ENCODE measurements at places on chromosomes 11 and 22. TPM values are rescaled to one million over a fixed set of nuclear protein-coding genes. Genes with fewer than 3 reads are reported as not detected.

GRCh38 chr11:81725701-81726100 lies 1008.0 kb downstream of the FAM181B start:
- H3K27ac ChIP-seq: no peak overlapping the region
- no peak for DNase-seq
- H3K36me3 ChIP-seq: no peaks in the 10 kb centered on the region
- no peak overlapping the region for H3K4me3 ChIP-seq

GRCh38 chr11:69480547-69481392 lies 693 bp upstream of the LINC01488 start:
- H3K36me3 ChIP-seq: no peaks in the 10 kb centered on the region
- H3K27me3 ChIP-seq: no peaks in the 10 kb centered on the region
- H3K4me3 ChIP-seq: no peak overlapping the region
- DNase-seq: peak; percentile 82

VWCE gene
- total RNA-seq: 6.2 TPM

F2 gene
- total RNA-seq: not detected

GRCh38 chr11:92681586-92681985 lies 287.9 kb upstream of the MTNR1B start:
- no peak overlapping the region for H3K27ac ChIP-seq
- H3K36me3 ChIP-seq: no peaks in the 10 kb centered on the region
- no peaks in the 10 kb centered on the region for H3K27me3 ChIP-seq
- H3K4me3 ChIP-seq: no peak overlapping the region

SAA1 gene
- total RNA-seq: not detected

- DNase-seq: peak; percentile 97
- peaks cover 23% of the 10 kb centered on the region for H3K4me1 ChIP-seq
- H3K4me3 ChIP-seq: peak overlapping the region; percentile 23
- peaks cover 3% of the 10 kb centered on the region for H3K27me3 ChIP-seq
- H3K36me3 ChIP-seq: no peaks in the 10 kb centered on the region
- H3K27ac ChIP-seq: peak overlapping the region; percentile 84
Observed at GRCh38 chr22:46547179-46547882, 9.9 kb upstream of the CELSR1 start.

- no peaks in the 10 kb centered on the region for H3K4me1 ChIP-seq
- no peak overlapping the region for H3K27ac ChIP-seq
- H3K27me3 ChIP-seq: no peaks in the 10 kb centered on the region
- peaks cover 5% of the 10 kb centered on the region for H3K36me3 ChIP-seq
- no peak overlapping the region for H3K4me3 ChIP-seq
Observed at GRCh38 chr11:34905666-34906065, 10.5 kb downstream of the APIP start.

DNA sequence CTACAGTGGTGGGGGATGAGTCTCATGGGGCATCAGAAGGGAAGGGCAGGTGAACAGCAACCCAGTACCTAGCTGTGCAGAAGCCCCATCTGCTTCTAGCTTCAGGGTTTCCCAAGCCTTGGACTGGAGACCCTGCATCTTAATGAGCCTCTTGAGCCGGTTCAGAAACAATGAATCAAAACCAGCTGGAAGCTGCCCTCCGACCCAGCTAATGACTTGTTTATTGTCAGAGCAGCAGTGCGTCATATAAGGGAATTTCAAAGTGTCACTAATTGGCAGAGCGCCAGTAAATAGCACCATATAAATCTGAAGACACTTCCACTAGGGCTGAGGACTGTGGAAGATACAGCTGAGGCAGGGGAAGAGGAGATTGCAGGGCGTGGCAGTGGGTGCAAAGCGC lies 57.5 kb downstream of the RPUSD4 start:
- no peaks in the 10 kb centered on the region for H3K36me3 ChIP-seq
- peaks cover 35% of the 10 kb centered on the region for H3K27me3 ChIP-seq
- H3K4me1 ChIP-seq: no peaks in the 10 kb centered on the region
- H3K27ac ChIP-seq: no peak overlapping the region
- DNase-seq: no peak
- H3K4me3 ChIP-seq: no peak overlapping the region

SERPING1 gene
- 47.7 TPM for total RNA-seq

OR51B6 gene
- total RNA-seq: not detected

DNA sequence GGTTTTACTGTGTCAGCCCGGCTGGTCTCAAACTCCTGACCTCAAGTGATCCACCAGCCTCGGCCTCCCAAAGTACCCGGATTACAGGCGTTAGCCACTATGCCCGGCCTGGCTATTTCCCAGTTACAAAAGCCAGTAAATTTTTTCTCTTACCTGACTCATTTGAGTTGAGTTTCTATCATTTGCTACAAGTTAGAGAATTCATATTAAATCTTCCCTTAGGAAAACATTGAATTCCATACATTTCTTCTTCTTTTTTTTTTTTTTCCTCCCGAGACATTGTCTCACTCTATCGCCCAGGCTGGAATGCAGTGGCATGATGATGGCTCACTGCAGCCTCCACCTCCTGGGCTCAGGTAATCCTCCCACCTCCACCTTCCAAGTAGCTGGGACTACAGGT lies 26.0 kb downstream of the CHEK2 start:
- no peaks in the 10 kb centered on the region for H3K27me3 ChIP-seq
- H3K27ac ChIP-seq: no peak overlapping the region
- no peaks in the 10 kb centered on the region for H3K36me3 ChIP-seq
- no peak for DNase-seq
- H3K4me3 ChIP-seq: no peak overlapping the region

DNA sequence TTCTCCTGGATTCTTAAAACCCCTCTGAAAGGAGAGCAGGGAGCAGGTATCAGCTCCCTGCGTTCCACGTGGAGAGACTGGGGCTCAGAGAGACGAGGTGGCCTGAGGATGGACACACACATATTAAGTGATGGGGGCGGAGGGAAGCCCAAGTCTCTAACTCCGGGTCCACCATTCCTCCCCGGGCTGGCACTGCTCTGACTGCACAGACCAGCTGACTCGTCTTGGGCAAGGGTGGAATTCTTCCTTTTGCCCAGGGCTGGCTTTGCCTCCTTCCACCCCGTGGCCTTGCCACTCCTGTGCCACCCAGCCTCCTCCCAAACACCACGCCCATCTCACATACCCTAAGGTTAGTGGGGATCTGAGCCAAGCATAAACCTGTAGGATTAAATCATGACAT lies 65.0 kb downstream of the BUD13 start:
- no peaks in the 10 kb centered on the region for H3K4me1 ChIP-seq
- peaks cover 29% of the 10 kb centered on the region for H3K27me3 ChIP-seq
- H3K4me3 ChIP-seq: no peak overlapping the region
- H3K36me3 ChIP-seq: no peaks in the 10 kb centered on the region

GRCh38 chr11:83571302-83571701 lies 285.1 kb upstream of the CCDC90B start:
- H3K27ac ChIP-seq: no peak overlapping the region
- H3K27me3 ChIP-seq: no peaks in the 10 kb centered on the region
- H3K4me3 ChIP-seq: no peak overlapping the region
- DNase-seq: no peak

DNA sequence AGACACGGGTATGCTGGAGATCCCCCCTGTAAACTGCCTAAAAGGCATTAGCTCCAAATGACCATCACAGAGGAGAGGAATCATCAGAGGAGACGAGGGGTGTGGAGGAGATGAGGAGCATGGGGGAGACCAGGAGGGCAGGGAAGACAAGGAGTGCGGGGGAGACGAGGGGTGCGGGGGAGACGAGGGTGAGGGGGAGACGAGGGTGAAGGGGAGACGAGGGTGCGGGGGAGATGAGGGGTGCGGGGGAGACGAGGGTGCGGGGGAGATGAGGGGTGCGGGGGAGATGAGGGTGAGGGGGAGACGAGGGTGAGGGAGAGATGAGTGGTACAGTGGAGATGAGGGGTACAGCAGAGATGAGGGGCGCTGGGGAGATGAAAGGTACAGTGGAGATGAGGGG lies 17.5 kb upstream of the GAL start:
- H3K36me3 ChIP-seq: no peaks in the 10 kb centered on the region
- H3K4me3 ChIP-seq: no peak overlapping the region
- peaks cover 33% of the 10 kb centered on the region for H3K27me3 ChIP-seq
- no peak overlapping the region for H3K27ac ChIP-seq
- H3K4me1 ChIP-seq: no peaks in the 10 kb centered on the region

DNA sequence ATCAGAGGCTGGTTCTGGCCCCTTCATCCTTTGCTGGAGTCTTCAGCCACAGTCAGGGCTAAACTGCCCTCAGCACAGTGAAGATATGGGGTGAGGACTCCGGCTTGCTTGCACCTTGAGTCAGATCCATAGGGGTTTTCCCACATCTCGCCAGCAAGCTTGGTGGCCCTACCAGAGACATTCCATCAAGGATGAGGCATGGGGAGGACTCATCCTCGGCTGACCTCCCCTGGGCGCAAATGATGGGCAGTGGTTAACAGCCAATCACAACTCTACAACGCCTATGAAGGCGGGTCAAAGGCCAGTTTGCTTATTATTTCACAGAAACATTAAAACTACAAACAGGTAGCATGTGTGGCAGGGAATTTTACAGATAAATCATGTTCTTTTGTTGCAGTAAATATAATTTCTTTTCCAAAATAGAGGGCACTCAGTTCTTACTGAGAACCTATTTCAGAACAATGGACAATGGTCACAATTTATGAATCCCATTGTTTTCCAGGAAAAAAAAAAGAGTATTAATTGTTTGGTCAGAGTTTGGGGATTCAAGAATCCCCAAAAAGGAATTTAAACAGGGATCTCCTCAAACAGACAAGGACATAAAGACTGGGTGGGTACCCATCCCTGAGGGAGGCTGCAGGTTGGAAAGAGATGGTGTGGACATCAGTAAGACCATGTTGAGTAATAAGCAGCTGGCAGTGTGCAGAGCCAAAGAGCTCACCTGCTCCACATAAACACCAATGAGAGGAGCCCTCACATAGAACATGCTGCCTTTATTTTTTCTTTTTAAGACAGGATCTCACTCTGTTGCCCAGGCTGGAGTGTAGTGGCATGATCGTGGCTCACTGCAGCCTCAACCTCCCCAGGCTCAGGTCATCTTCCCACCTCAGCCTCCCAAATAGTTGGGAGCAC lies 14.8 kb downstream of the PLAAT3 start:
- peaks cover 32% of the 10 kb centered on the region for H3K4me1 ChIP-seq
- no peaks in the 10 kb centered on the region for H3K27me3 ChIP-seq
- peak overlapping the region; percentile 32 for H3K27ac ChIP-seq
- H3K36me3 ChIP-seq: no peaks in the 10 kb centered on the region
- peak; percentile 95 for DNase-seq

GRCh38 chr11:35173011-35173511 lies 34.1 kb downstream of the CD44 start:
- peaks cover 73% of the 10 kb centered on the region for H3K4me1 ChIP-seq
- H3K27ac ChIP-seq: peak overlapping the region; percentile 89
- DNase-seq: no peak
- H3K4me3 ChIP-seq: no peak overlapping the region
- peaks cover 46% of the 10 kb centered on the region for H3K36me3 ChIP-seq
- no peaks in the 10 kb centered on the region for H3K27me3 ChIP-seq

RFPL2 gene
- not detected for total RNA-seq

GAB4 gene
- total RNA-seq: not detected

OR5D18 gene
- not detected for total RNA-seq

- H3K4me1 ChIP-seq: no peaks in the 10 kb centered on the region
- H3K27me3 ChIP-seq: peaks cover 2% of the 10 kb centered on the region
- no peak overlapping the region for H3K4me3 ChIP-seq
- no peaks in the 10 kb centered on the region for H3K36me3 ChIP-seq
Observed at GRCh38 chr22:22770280-22770871, 117.2 kb upstream of the IGLL5 start.

TMEM132A gene
- total RNA-seq: 12.1 TPM

- H3K4me1 ChIP-seq: no peaks in the 10 kb centered on the region
- DNase-seq: peak; percentile 79
- no peak overlapping the region for H3K27ac ChIP-seq
- no peak overlapping the region for H3K4me3 ChIP-seq
Observed at GRCh38 chr11:280706-281485, 2.7 kb downstream of the NLRP6 start.

- H3K27me3 ChIP-seq: no peaks in the 10 kb centered on the region
- peaks cover 64% of the 10 kb centered on the region for H3K4me1 ChIP-seq
- H3K36me3 ChIP-seq: no peaks in the 10 kb centered on the region
- peak overlapping the region; percentile 46 for H3K27ac ChIP-seq
- DNase-seq: peak; percentile 57
Observed at GRCh38 chr11:101866619-101867491, 48.0 kb upstream of the CEP126 start.

DNA sequence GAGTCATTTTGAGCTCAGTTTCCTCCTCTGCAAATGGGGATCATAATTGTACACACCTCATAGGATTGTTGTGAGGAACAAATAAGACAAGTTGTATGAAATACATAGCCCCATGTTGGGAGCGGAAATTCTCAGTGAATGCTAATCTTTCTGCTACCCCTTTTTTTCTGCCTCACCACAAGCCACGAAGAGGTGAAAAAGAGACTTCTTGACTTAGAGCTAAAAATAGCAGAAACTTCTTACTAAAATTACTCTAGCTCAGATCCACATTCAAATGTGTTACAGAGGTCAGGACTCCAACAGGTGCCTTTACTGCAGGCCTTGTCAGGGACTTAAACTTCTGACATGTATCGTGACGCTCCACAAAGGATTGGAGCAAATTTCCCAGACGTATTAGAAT lies 128.5 kb downstream of the MIAT start:
- DNase-seq: no peak
- no peaks in the 10 kb centered on the region for H3K27me3 ChIP-seq
- H3K27ac ChIP-seq: no peak overlapping the region
- H3K4me3 ChIP-seq: no peak overlapping the region
- no peaks in the 10 kb centered on the region for H3K36me3 ChIP-seq
- H3K4me1 ChIP-seq: no peaks in the 10 kb centered on the region

DNA sequence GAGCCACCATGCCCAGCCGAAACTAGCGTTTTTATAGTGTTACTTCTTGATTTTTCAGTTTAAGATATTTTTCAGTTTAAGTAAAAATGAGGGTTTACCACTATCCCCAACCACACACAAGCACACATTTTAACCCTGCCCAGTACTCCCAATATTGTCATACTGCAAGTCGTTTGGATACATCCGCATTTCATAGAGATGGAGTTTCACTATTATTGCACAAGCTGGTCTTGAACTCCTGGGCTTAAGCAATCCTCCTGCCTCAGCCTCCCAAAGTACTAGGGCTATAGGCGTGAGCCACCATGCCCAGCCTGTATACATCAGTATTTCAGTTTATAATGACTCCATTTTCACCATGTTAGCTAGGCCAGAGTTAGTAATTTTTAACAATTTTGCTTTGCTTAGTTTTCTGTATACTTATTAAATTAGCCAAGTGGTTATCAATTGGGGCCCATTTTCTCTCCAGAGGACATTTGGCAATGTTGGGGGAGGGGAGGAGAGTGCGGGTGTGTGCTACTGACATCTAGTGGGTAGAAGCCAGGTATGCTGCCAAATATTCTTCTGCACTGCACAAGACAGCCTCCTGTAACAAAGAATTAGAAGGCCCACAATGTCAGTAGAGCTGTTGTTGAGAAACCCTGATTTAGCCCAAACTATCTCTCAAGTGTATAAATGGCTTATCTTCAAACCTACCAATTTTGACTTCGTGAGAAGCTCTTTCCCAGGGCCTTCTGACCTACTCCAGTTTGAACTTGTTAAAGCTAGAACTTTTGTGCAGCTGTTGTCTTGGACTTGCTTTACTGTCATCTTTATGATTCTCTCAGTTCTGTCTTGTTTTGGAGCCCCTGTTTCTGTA lies 7.3 kb downstream of the USP47 start:
- H3K27ac ChIP-seq: peak overlapping the region; percentile 44
- H3K27me3 ChIP-seq: no peaks in the 10 kb centered on the region
- H3K4me3 ChIP-seq: no peak overlapping the region
- H3K4me1 ChIP-seq: peaks cover 45% of the 10 kb centered on the region
- no peaks in the 10 kb centered on the region for H3K36me3 ChIP-seq

TRIM66 gene
- 10.9 TPM for total RNA-seq
